ENCODE measurements at places on chromosomes 3 and 15.

DNA sequence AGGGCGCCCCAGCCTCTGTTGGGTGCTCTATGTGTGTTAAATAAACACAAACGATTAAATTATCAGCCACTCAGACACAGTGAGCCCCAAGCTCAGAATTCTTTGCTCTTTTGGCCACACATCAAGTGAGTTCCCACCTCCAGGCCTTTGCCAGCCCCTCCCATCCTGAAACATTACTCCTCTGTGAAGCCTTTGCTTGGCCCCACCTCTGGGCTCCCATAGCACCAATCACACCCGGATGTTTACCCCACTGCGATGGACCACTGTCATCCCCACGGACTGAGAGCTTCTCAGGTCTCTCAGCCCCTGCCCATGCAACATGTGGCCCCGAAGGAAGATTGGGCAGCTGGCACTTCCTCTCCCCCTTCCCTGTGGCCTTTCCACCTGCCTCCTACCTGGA lies 85.1 kb downstream of the NUP210 start:
- DNase-seq = no peak

- DNase-seq = no peak
Observed at GRCh38 chr15:76942331-76942730, 10.8 kb downstream of the RCN2 start.

GRCh38 chr3:125395091-125395490 lies 20.0 kb upstream of the ZNF148 start:
- DNase-seq = no peak

- DNase-seq = no peak
Observed at GRCh38 chr15:50653156-50653743, 33.3 kb downstream of the TRPM7 start.
